Gastrocnemius medialis (tissue), 4 donors: ENCODE measurements at places on chromosomes 2 and 18. TPM values are rescaled to one million over a fixed set of nuclear protein-coding genes. Genes with fewer than 3 reads are reported as not detected.

Gene SLC19A3
- total RNA-seq: not detected

Gene ZNF396
- 0.92 TPM for total RNA-seq

Gene CABLES1
- total RNA-seq: 1.1 TPM

- no peaks in the 10 kb centered on the region for H3K36me3 ChIP-seq
- DNase-seq: no peak
- H3K4me3 ChIP-seq: no peak overlapping the region
- H3K4me1 ChIP-seq: no peaks in the 10 kb centered on the region
These were observed 123.8 kb upstream of the CBLN2 start for GRCh38 chr18:72667932-72668331.

DNA sequence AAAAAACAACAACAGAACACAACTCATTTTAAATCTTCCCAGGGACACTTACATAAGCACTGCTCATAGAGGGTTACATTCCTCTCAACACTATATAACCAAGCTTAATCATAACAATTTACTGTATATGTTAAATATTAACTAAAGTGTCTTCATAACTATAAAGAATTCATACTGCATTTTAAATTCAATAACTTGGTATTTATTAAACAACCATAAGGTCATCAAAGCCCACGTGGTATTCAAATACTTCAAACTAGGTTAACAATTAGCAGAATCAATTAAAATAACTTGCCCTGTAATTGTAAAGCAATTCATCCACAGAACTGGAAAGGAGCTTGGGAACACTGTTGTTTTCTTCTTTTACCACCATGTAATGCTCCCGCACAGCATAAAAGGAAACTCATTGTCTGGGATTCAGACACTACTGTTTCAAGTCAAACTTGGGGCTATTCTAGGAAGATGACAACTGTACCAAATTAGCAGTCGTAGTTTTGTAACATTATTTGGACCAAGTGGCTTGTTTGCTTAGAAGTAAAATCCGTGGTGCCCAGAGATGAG lies 10.4 kb downstream of the GAREM1 start:
- no peaks in the 10 kb centered on the region for H3K36me3 ChIP-seq
- no peaks in the 10 kb centered on the region for H3K27me3 ChIP-seq
- DNase-seq: no peak
- peak overlapping the region; percentile 37 for H3K4me3 ChIP-seq
- peaks cover 71% of the 10 kb centered on the region for H3K4me1 ChIP-seq

GRCh38 chr18:37019157-37019827 lies 190.4 kb downstream of the KIAA1328 start:
- H3K4me1 ChIP-seq: no peaks in the 10 kb centered on the region
- H3K36me3 ChIP-seq: no peaks in the 10 kb centered on the region

DNA sequence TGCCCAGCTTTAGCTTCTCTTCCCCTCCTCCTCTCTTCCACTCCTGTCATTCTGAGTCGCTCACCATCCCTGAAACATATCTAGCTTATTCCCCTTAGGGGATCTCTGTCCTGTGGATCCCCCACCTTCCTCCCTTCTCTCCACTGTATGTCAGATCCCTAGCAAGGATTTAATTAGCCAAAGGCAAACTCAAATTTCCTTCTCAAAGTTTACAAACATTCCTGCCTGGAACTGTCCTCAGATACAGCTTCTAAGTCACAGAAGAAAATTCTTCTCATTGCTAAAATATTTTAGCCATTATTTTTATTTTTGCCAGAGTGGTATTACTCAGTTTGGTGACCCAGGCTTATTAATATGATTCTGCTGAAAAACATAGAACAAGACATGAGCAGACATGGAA lies 315.3 kb downstream of the CYP26B1 start:
- no peaks in the 10 kb centered on the region for H3K36me3 ChIP-seq
- H3K27me3 ChIP-seq: no peaks in the 10 kb centered on the region

DNA sequence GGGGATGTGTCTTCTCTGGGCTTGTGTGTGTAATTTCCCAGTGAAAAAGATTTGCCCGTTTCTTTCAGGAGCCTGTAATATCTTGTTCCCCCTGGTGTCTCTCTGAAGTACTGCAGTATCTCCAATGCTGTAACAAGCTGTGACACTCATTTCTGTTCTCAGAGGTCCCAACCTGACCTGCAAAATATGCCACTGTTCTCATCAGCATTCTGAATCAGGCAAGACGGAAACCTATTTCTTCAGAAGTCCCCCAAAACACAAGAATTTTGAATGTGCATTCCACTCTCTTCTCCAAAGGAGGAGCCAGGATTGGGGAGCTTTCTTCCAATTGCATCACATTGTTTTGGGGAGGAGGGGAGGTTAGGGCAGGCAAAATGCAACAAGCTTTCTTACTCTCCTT lies 77.0 kb upstream of the CNGA3 start:
- H3K4me1 ChIP-seq: no peaks in the 10 kb centered on the region
- H3K27me3 ChIP-seq: no peaks in the 10 kb centered on the region
- no peak overlapping the region for H3K27ac ChIP-seq
- DNase-seq: no peak
- no peaks in the 10 kb centered on the region for H3K36me3 ChIP-seq

GRCh38 chr2:169891593-169892298 lies 64.5 kb downstream of the UBR3 start:
- H3K4me3 ChIP-seq: no peak overlapping the region
- H3K36me3 ChIP-seq: no peaks in the 10 kb centered on the region
- peaks cover 27% of the 10 kb centered on the region for H3K4me1 ChIP-seq
- H3K27ac ChIP-seq: peak overlapping the region; percentile 66

- H3K36me3 ChIP-seq: no peaks in the 10 kb centered on the region
- H3K27ac ChIP-seq: no peak overlapping the region
- peaks cover 5% of the 10 kb centered on the region for H3K4me1 ChIP-seq
- peak overlapping the region; percentile 77 for H3K4me3 ChIP-seq
- peaks cover 15% of the 10 kb centered on the region for H3K27me3 ChIP-seq
These were observed 770 bp downstream of the ZNF396 start for GRCh38 chr18:35376393-35376741.

- no peak for DNase-seq
- H3K4me1 ChIP-seq: no peaks in the 10 kb centered on the region
- H3K4me3 ChIP-seq: no peak overlapping the region
- H3K27ac ChIP-seq: no peak overlapping the region
- H3K36me3 ChIP-seq: no peaks in the 10 kb centered on the region
These were observed 50.0 kb downstream of the HDHD2 start for GRCh38 chr18:47100212-47100831.

- H3K27ac ChIP-seq: no peak overlapping the region
- H3K4me3 ChIP-seq: no peak overlapping the region
- H3K36me3 ChIP-seq: no peaks in the 10 kb centered on the region
- no peaks in the 10 kb centered on the region for H3K27me3 ChIP-seq
These were observed 193.0 kb upstream of the NETO1 start for GRCh38 chr18:73060666-73061288.

DNA sequence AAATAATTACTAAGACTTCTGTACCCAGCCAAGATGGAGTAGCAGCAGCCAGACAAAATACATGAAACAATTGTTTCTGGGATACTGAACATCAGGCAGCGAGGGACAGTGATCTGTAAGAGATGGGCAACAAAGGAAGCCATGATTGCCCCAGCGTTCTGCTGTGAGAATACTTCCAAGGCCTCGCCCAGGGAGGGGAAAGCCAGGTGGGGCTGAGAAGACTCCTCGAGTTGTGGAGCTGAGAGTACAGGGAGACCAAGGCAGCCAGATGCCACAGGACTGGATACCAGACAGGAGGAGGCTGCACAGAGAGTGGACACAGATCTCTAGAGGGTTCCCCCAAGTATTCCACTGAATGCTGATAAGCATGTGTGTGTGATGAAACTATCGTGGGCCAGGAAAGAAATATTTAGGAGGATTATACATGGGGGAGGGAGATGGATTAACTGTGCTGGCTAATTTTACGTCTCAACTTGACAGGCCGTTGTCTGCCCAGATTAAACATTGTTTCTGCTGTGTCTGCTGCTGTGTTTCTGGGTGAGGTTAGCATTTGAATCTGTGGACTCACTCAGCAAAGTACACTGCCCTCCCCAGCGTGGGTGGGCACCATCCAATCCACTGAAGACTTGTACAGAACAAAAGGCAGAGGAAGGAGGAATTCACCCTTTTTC lies 10.2 kb upstream of the LIMS2 start:
- no peak overlapping the region for H3K4me3 ChIP-seq
- no peak for DNase-seq
- no peaks in the 10 kb centered on the region for H3K36me3 ChIP-seq
- H3K4me1 ChIP-seq: peaks cover 11% of the 10 kb centered on the region

GRCh38 chr2:210252699-210253606 lies 27.7 kb upstream of the ACADL start:
- H3K36me3 ChIP-seq: no peaks in the 10 kb centered on the region
- H3K27ac ChIP-seq: no peak overlapping the region
- peaks cover 7% of the 10 kb centered on the region for H3K4me1 ChIP-seq
- DNase-seq: no peak
- no peaks in the 10 kb centered on the region for H3K27me3 ChIP-seq

GRCh38 chr2:38613126-38613848 lies 10.6 kb upstream of the HNRNPLL start:
- no peak for DNase-seq
- no peaks in the 10 kb centered on the region for H3K27me3 ChIP-seq
- H3K36me3 ChIP-seq: no peaks in the 10 kb centered on the region
- H3K27ac ChIP-seq: no peak overlapping the region
- no peaks in the 10 kb centered on the region for H3K4me1 ChIP-seq

DNA sequence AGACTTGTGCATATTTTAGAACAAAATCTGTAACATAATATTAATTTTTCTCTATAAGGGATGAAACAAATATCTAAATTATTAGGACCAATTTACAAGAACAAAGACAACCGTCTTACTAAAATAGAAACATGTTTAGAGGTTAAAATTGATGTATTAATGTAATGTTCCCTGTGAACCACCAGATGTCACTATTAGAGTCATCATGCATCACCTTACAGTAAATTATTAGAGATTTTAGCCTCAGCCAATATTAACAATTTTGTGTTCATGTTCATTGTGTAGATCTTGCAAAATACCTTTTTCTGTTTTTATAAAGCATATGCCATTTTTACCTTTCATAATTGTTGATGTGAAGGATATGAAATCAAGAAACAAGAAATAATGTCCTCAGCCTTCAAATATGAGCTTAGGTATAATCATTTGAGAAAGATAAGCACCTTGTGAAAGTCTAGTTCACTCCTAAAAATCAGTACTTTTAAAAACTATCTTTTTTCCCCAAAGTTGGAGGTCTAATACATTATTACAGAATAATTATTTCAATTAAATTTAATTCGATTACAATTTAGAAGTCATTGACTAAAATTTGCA lies 344.3 kb upstream of the KCNH7 start:
- no peak for DNase-seq
- H3K27ac ChIP-seq: no peak overlapping the region
- H3K4me1 ChIP-seq: no peaks in the 10 kb centered on the region

DNA sequence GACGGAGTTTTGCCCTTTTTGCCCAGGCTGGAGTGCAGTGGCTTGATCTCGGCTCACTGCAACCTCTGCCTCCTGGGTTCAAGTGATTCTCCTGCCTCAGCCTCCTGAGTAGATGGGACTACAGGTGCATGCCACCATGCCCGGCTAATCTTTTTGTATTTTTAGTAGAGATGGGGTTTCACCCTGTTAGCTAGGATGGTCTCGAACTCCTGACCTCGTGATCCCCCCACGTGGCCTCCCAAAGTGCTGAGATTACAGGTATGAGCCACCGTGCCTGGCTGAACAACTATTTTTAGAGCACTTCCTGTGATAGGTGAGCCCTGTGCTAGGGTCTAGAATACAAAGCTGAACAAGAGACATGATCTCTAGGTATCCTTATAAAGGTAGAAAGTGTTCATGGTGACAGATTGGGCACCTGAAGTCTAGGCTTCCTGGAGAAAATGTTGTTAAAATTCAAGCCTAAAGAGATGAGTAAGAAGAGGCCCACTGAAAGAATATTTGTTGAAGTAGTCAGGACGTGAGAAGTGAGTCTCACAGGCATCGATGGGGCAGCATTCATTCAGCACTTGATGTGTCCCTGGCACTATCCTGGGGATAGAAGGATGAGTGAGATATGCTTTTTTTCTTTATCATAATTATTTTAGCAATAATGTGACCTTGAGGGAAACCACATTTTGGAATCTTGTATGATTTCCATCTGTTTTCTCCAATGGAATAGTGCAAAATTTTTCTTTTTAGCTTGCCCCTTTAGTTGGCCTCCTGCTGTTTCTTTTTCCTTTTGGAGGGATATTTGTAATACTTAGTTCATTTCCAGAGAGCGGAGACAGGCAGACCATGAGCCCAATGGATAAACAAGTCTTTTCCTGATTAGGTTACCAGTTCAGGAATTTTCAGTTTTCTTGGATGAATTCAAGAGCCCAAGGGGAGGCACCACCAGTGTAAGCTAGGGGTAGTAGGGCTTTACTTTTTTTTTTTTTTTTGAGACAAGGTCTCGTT lies 5.1 kb downstream of the ZNF236 start:
- H3K4me3 ChIP-seq: no peak overlapping the region
- DNase-seq: no peak
- no peaks in the 10 kb centered on the region for H3K27me3 ChIP-seq
- no peaks in the 10 kb centered on the region for H3K36me3 ChIP-seq
- no peak overlapping the region for H3K27ac ChIP-seq

GRCh38 chr2:136034629-136035028 lies 49.2 kb upstream of the DARS1 start:
- H3K4me3 ChIP-seq: no peak overlapping the region
- no peak for DNase-seq
- H3K27ac ChIP-seq: no peak overlapping the region
- H3K4me1 ChIP-seq: peaks cover 3% of the 10 kb centered on the region

DNA sequence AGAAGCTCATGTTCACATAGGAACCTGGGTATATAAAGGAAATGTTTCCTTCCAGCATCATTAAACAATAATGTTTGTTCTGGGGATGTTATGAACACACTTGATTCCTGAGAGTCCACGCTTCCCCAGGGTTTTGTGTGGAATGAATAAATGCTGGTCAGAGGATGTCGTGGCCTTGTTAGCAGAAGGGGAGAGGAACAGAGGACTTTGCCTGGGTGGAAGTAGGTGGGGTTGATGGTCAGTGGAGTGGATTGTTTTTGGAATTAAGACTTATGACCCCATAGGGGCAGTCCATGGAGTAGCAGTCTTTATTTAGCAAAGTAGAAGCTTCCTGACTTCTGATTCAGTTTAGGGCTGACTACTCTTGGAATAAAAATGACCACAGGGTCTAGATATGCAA lies 139.6 kb downstream of the MYO1B start:
- no peak for DNase-seq
- no peaks in the 10 kb centered on the region for H3K36me3 ChIP-seq
- no peak overlapping the region for H3K4me3 ChIP-seq
- no peak overlapping the region for H3K27ac ChIP-seq

DNA sequence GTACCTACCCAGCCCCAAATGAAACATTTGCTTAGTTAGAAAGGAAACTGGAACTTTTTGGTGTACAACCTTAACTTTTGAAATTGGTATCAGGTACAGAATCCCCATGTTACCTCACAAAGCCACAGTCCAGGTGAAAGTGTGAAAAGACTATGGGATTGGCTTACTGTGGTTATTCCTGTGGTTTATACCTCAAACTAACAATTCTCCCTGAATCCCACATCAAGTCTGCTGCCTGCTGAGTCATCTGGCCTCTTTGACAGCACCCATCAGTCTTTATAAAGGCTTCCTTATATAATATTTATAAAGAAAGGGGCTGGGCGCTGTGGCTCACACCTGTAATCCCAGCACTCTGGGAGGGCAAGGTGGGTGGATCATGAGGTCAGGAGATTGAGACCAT lies 164.6 kb downstream of the TMEM247 start:
- no peaks in the 10 kb centered on the region for H3K36me3 ChIP-seq
- H3K4me1 ChIP-seq: no peaks in the 10 kb centered on the region
- H3K4me3 ChIP-seq: no peak overlapping the region
- H3K27ac ChIP-seq: no peak overlapping the region
- H3K27me3 ChIP-seq: no peaks in the 10 kb centered on the region
